ENCODE measurements at places on chromosomes 11 and 22. TPM values are rescaled to one million over a fixed set of nuclear protein-coding genes. Genes with fewer than 3 reads are reported as not detected.

DNA sequence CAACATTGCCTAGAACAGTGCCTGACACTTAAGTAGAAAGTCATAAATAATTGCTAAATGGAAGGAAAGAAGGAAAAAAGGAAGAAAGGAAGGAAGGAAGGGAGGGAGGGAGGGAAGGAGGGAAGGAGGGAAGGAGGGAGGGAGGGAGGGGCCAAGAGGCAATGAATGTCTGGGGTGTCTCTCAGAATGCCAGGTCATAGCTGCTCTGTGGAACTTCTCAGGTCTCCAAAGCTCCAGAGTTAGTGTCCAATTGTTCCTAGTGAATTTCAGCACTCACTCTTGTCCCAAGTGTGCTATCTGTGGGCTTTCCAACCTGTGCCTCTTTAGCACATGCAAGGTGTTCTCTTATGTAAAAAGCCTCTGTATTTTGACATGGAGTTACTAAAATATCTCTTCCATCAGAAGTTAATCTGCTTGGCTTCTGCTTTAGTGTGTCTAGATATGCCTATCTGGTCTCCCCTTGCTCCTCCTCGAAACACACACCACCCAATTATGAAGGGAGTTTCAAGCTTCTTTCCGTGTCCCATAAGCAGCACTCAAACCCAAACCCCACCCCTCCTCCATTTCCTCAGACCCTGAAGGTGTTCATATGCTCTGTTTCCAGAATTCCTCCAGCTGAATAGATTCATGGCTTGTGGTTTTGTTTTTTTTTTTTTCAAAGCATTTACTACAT lies 56.5 kb downstream of the FAM76B start:
- no peak overlapping the region for H3K4me3 ChIP-seq
- H3K4me1 ChIP-seq = peaks cover 3% of the 10 kb centered on the region
- H3K27ac ChIP-seq = no peak overlapping the region
- H3K27me3 ChIP-seq = no peaks in the 10 kb centered on the region
- no peak for DNase-seq
- no peaks in the 10 kb centered on the region for H3K36me3 ChIP-seq

DNA sequence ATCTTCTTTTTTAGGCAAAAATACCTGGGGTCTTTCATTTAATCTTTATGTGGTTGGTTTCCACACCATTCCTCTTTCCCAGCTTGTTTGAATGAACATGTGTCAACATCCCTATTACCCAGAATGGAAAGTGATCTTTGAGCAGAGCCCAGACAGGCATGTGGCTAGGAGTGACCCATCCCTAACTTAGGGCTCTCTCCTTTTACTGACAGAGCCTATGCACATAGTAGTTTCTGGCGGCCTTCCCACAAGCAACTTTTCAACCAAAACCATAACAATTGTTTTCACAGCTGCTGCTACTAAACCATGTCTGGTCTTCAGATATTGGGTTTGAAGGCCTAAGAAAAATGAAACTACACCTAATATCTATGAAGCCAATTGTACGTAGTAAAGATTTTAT lies 107.5 kb downstream of the TENM4 start:
- no peak overlapping the region for H3K27ac ChIP-seq
- no peaks in the 10 kb centered on the region for H3K36me3 ChIP-seq
- no peak overlapping the region for H3K4me3 ChIP-seq
- H3K27me3 ChIP-seq = no peaks in the 10 kb centered on the region

CYTH4 gene
- total RNA-seq = 126 TPM

- H3K27ac ChIP-seq = no peak overlapping the region
- H3K4me3 ChIP-seq = peak overlapping the region; percentile 48
- no peak for DNase-seq
- H3K27me3 ChIP-seq = no peaks in the 10 kb centered on the region
Observed at GRCh38 chr11:120168108-120168959, 30.4 kb upstream of the TRIM29 start.

GRCh38 chr11:130689222-130689908 lies 226.9 kb downstream of the SNX19 start:
- no peak for DNase-seq
- H3K4me1 ChIP-seq = no peaks in the 10 kb centered on the region
- H3K36me3 ChIP-seq = no peaks in the 10 kb centered on the region
- H3K4me3 ChIP-seq = no peak overlapping the region
- no peaks in the 10 kb centered on the region for H3K27me3 ChIP-seq

DNA sequence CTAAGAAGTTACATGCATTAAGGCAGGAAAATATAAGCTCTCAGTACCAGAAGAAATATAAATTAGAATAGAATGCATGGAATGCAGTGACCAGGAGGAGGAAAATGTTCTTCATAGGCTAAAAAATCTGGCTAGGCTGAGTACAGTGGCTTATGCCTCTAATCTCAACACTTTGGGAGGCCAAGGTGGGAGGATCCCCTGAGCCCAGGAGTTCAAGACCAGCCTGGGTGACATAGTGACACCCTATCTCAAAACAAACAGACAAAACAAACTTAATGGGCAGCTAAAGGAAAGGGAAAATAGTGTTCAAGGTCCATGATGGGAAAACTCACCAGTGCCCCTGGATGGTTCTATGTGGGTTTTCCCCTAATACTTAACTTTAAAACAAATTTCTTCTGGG lies 78.3 kb upstream of the RASSF10 start:
- H3K27me3 ChIP-seq = no peaks in the 10 kb centered on the region
- H3K36me3 ChIP-seq = no peaks in the 10 kb centered on the region
- DNase-seq = no peak
- H3K4me1 ChIP-seq = no peaks in the 10 kb centered on the region

GRCh38 chr22:25514436-25515180 lies 49.9 kb upstream of the GRK3 start:
- H3K27me3 ChIP-seq = no peaks in the 10 kb centered on the region
- H3K27ac ChIP-seq = no peak overlapping the region
- H3K4me3 ChIP-seq = no peak overlapping the region
- no peak for DNase-seq
- no peaks in the 10 kb centered on the region for H3K36me3 ChIP-seq

GRCh38 chr22:19824212-19824925 lies 30.3 kb downstream of the GNB1L start:
- H3K4me3 ChIP-seq = no peak overlapping the region
- no peak overlapping the region for H3K27ac ChIP-seq
- H3K36me3 ChIP-seq = no peaks in the 10 kb centered on the region
- no peak for DNase-seq
- H3K4me1 ChIP-seq = no peaks in the 10 kb centered on the region

- peak overlapping the region; percentile 70 for H3K27ac ChIP-seq
- peak; percentile 90 for DNase-seq
- no peaks in the 10 kb centered on the region for H3K36me3 ChIP-seq
Observed at GRCh38 chr22:25062386-25063085, 110.0 kb downstream of the KIAA1671 start.

GRCh38 chr11:114322934-114323333 lies 26.7 kb downstream of the NNMT start:
- H3K4me3 ChIP-seq = no peak overlapping the region

DNA sequence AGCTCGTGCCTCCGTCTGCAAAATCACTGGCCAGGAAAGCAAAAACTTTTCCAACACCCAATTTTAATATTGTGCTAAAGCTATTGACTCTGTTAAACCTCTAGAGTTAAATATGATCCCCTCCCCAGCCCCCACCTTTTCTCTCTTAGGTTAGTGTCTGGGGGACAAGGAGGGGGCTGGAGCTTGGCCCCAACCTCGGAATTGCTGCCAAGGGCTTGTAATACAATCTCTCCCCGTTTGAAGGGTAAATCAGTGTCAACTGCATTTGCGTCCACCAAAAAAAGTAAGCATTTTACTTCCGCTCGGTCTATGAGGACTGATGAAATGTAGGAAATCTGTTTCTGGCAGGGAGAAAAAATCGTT lies at the start of gene GAS2:
Gene GAS2, plus strand, starts transcription at position 287 of the 363 bp plus-strand sequence. CDS start 8,259 bp downstream, outside the sequence.
- no peak within 1 kb of the TSS for H3K4me3 ChIP-seq
- no peak within 1 kb of the TSS for H3K27ac ChIP-seq
- H3K4me1 ChIP-seq = no peaks in the 10 kb centered on the region
- DNase-seq = no peak
- peaks cover 7% of the 10 kb centered on the region for H3K27me3 ChIP-seq
- H3K36me3 ChIP-seq = no peaks in the 10 kb centered on the region

DNA sequence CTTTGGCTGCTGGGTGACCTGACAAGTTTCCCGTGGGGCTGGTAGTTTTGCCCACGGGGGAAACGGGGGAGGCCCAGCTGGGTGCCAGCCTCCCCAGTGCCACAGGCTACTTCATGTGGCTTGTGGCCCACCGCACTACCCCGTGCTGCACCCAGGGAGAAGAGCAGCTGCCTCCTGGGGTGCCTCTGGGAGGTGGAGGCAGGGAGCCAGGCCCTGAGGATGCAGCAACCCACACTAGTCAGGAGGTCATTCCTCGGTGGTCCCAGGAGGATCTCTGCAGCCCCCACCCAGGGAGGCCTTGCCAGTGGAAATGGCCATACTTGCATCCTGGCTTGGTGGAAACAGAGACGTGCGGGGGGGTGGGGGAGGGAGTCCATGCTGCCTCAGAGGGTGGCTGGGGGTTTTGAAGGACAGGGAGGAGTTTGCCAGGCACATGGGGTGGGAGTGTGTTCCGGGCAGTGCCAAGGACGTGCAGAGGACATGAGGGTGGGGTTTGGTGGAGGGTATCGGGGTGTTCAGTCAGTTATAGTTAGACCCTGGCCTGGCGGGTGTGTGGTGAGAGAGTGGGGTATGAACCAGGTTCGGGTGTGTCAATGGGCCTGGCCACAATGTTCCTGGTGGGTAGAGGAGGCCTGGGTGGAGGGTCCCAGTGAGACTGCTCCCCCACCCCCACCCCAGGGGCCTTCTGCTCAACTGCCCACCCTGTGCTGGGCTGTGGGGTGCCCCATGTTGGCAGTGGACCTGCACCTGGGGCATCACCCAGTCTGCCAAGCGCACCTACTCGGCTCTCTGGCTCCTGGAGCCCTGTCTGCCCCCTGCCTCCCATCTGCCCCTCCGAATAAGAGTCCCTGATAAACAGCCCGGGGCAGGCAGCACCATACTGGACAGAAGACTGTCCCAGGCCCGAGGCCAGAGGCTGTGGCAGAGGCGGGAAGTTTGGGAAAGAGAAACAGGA lies 3.8 kb downstream of the PIM3 start:
- peaks cover 27% of the 10 kb centered on the region for H3K4me1 ChIP-seq
- no peak overlapping the region for H3K4me3 ChIP-seq
- H3K27me3 ChIP-seq = no peaks in the 10 kb centered on the region
- peak overlapping the region; percentile 90 for H3K27ac ChIP-seq
- no peak for DNase-seq
- peaks cover 4% of the 10 kb centered on the region for H3K36me3 ChIP-seq

GRAMD1B gene
- total RNA-seq = 9.7 TPM

ROBO4 gene
- total RNA-seq = not detected

- H3K27me3 ChIP-seq = no peaks in the 10 kb centered on the region
- peaks cover 95% of the 10 kb centered on the region for H3K4me1 ChIP-seq
- H3K27ac ChIP-seq = peak overlapping the region; percentile 97
- no peak for DNase-seq
Observed at GRCh38 chr11:128497061-128497775, 90.1 kb downstream of the ETS1 start.

- no peaks in the 10 kb centered on the region for H3K4me1 ChIP-seq
- DNase-seq = no peak
- no peak overlapping the region for H3K27ac ChIP-seq
- H3K36me3 ChIP-seq = no peaks in the 10 kb centered on the region
- H3K4me3 ChIP-seq = no peak overlapping the region
- H3K27me3 ChIP-seq = no peaks in the 10 kb centered on the region
Observed at GRCh38 chr22:44529827-44530523, 31.9 kb upstream of the RTL6 start.

DNA sequence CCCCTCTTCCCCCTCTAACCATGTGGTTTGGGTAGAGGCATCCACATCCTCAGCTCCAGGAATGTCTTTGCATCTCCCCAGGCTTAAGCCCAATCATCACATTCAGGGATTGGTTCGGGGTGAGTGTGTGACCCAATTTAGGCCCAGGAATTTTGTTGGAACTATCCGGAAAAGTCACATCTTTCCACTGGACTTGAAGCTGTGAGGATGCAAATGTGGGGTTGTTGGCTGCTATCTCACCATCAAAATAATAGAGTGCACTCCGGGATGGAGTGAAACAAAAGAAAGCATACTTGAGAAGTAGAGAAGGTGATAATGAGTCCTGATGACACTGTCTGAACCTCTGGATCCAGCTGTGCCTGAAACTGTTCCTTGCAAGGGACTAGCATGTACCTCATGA lies 33.8 kb upstream of the OLFML1 start:
- no peak for DNase-seq
- no peak overlapping the region for H3K4me3 ChIP-seq
- no peak overlapping the region for H3K27ac ChIP-seq
- no peaks in the 10 kb centered on the region for H3K36me3 ChIP-seq
- no peaks in the 10 kb centered on the region for H3K4me1 ChIP-seq

DNA sequence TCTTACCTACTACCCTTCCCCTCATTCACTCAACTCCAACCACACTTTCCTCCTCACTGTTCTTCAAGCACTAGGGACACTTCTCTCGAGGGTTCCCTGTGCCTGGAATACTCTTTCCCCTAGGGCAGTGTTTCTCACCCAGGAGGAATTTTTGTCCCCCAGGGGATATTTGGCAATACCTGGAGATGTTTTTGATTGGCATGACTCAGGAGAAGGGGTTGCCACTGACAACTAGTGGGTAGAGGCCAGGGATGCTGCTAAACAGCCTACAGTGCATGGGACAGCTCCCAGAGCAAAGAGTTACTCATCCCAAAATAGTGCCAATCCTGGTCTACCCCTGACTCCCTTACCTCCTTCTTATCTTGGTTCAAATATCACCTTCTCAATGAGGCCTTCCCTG lies 40.0 kb downstream of the BTG4 start:
- H3K27ac ChIP-seq = no peak overlapping the region
- no peak for DNase-seq
- H3K4me3 ChIP-seq = no peak overlapping the region

- H3K4me3 ChIP-seq = no peak overlapping the region
- H3K4me1 ChIP-seq = peaks cover 8% of the 10 kb centered on the region
- DNase-seq = no peak
- H3K36me3 ChIP-seq = no peaks in the 10 kb centered on the region
- H3K27ac ChIP-seq = no peak overlapping the region
Observed at GRCh38 chr11:111606986-111607385, 4.7 kb downstream of the SIK2 start.

TCN1 gene
- total RNA-seq = not detected

- no peak overlapping the region for H3K27ac ChIP-seq
- no peaks in the 10 kb centered on the region for H3K4me1 ChIP-seq
- DNase-seq = no peak
- no peaks in the 10 kb centered on the region for H3K36me3 ChIP-seq
Observed at GRCh38 chr11:134664447-134665187, 252.6 kb upstream of the B3GAT1 start.
